ENCODE measurements at places on chromosomes 1 and 21.

GRCh38 chr21:18340387-18340942 lies 63.1 kb downstream of the TMPRSS15 start:
- no peak for DNase-seq

GRCh38 chr1:14441302-14441741 lies 157.2 kb upstream of the KAZN start:
- no peak for DNase-seq

DNA sequence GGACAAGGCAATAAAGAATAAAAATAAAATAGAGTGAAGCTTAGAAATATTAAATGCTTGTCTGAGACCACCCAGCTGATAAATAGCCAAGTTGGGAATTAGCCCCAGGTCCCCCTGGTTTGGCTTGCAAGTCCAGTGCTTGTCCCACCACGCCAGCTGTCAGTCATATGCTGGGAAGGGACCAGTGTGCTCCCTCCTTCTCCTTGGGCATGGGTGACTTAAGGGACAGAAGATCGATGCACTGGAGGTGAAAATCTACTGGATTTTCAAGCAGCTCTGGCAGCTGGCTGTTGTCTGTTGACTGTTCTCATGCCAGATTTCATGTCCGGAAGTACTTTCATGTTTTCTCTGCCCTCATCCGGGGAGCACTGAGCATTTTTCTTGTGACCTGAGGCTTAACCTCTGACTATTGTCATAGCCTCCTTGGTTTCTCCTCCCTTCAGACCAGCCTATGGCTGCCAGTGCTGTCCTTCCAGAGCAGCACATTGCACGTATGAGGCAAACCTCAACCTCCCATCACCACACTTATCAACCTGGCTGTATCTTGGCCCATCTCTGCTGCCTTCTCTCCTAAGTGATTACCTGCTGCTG lies 12.4 kb downstream of the LMOD1 start:
- DNase-seq, result no peak

DNA sequence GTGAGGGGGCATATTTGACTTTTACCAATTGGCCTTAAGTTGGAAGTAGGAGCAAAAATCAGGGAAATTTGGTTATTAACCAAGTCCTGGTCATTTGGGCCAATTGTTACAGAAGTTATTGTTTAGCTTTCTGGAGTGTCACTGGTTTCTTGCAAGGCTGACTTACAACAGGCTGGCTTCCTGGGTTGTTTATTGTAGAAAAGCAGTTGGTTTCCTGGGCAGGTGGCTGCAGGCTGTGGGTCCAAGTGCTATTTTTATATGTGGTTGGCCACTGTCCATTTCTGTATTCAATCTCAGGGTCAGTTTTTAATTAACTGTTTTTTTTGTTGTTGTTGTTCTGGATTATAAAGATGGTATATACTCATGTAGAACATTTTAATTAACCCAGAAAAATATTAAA lies 174.1 kb downstream of the KCNJ6 start:
- no peak for DNase-seq

GRCh38 chr1:45623972-45624371 lies at the start of gene CCDC17:
TSS of gene CCDC17 (minus strand) at chr1:45624054. CDS start at chr1:45623909, 145 bp downstream.
- no peak for DNase-seq

DNA sequence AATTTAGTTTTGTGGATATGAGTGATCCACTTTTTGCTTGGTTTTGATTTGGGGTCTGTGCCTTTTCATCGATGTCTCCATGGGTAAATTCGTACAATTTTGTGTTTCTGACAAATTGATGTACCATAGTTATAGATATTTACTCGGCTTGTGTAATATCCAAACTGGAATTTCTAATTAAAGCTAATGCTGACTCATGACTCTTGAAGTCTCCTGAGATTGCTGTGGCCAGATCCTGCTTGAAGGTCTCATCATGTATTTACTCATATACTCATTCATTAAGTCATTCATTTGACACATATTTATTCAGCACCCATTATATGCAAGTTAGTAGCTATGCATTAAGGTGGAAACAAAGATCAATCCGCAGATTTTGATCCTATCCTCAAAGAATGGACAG lies 423.2 kb downstream of the RWDD3 start:
- DNase-seq, result no peak

- DNase-seq, result no peak
These were observed 203.2 kb downstream of the SETD4 start for GRCh38 chr21:35857095-35857494.

DNA sequence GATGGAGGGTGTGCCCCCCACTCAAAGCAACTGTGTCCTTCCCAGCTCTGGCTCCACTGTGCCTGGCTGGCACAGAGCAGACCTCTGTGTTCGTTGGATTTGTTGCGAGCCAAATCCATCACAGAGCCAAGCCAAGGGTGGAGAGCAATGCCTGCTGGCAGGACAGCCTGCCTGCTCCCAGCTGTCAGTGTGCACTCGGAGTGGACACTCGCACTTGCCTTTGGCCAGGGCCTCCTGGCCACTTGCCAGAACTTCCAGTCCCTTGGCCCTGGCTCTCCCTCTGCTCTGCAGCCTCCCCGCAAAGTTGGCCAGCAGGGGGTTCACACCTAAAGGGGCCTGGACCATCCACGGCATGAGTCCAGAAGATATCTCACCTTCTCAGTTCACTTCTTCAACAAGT lies 16.4 kb downstream of the HEYL start:
- no peak for DNase-seq

DNA sequence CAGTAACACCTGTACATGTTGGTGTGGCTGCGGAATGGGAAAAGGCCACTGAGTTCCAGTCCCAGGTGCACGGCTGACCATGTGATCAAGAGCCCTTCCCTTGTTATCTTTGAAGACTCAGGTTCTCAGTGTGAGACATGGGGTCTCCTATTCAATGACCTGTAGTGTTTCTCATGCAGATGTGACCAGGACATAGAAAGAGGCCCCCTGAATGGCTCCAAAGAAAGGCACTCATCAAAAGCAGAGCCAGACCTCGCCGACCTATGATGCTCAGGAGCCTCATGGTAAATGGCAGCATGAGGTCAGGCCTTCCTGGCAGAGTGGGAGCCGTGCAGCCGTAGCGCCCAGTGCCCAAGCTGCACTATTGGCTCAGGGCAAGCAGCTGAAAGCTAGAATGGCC lies 42.3 kb upstream of the HAO2 start:
- DNase-seq, result no peak

- no peak for DNase-seq
These were observed 42.1 kb upstream of the A3GALT2 start for GRCh38 chr1:33363021-33363420.

GRCh38 chr1:39491146-39491921 lies at the start of gene BMP8A:
TSS of gene BMP8A (plus strand) at chr1:39491636. CDS start at chr1:39491992, 356 bp downstream.
- peak; percentile 92 for DNase-seq

DNA sequence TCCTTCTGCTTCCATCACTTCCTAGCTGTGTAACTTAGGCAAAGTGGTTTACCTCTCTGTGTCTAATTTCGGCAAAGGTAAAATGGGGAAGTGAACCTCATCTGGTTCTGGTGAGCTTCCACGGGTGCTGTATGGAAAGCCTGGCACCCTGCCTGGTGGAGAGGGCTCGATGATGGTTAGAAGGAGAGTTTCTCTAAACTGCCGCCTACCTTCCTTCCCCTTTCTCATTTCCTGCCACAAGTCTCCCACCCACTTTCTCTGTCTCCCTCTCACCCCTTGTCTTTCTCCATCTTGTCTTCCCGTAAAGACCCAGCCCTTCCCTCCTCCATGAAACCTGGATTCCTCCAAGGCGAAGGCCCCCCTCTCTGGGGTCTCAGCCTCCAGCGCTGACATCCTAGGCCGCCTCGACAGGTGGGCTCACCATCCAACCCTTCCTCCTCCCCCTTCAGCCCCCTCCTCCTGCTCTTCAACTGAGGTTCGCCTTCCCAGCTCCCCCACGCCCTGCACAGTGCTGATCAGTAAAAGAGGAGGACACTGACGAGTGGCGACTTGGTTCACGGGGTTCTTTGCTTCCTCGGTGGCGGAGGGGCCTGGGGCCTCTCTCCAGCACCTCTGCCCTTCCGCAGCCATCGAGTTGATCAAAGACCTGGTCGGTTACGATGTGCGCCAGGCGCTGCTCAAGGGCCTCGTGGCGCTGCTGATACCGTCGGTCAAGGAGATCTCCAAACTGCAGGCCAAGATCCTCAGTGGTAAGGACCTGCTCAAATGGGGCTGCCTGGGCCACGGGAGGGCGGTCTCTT lies 7.3 kb downstream of the RNU5D-1 start:
- peak; percentile 84 for DNase-seq

- DNase-seq, result no peak
These were observed 57.0 kb downstream of the MORN1 start for GRCh38 chr1:2334366-2334765.

DNA sequence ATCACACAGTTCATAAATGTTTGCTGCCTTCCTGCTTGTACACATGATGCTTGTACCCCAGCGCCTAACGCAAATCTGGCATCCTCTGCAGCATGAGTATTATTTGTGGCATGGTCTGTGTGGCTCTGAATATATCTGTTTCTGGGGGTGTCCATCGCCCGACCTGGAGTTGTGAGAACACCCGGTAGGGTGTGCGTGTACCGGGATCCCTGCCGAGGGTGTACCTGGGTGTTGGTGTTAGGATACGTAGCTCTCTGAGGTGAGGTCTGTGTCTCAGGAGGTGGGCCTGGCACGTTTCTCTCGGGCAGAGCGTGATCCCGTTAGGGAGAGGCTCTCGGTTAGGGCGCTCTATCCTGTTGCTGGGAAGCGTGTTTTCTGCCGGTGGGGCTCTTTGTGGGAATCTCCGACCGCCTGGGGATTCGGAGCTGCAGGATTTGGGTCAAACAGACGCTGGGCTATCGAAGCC lies 10.4 kb upstream of the CDC20 start:
- DNase-seq, result no peak

GRCh38 chr1:31831397-31832378 lies 15.9 kb upstream of the SPOCD1 start:
- DNase-seq, result no peak

DNA sequence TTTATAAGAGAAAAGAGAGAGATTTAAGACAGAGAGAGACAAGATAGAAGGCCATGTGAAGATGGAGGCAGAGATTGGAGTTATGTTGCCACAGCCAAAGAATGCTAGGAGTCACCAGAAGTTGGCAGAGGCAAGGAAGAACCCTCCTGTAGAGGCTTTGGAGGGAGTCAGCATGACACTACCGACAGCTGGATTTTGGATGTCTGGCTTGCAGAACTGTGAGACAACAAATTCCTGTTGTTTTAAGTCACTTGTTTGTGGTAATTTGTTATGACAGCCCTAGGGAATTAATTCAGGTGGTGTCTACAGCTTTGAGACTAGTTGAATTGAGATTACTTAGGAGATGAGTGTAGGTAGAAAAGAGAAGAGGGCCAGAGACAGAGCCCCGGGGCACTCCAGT lies 158.5 kb downstream of the DNM3 start:
- DNase-seq, result no peak

DNA sequence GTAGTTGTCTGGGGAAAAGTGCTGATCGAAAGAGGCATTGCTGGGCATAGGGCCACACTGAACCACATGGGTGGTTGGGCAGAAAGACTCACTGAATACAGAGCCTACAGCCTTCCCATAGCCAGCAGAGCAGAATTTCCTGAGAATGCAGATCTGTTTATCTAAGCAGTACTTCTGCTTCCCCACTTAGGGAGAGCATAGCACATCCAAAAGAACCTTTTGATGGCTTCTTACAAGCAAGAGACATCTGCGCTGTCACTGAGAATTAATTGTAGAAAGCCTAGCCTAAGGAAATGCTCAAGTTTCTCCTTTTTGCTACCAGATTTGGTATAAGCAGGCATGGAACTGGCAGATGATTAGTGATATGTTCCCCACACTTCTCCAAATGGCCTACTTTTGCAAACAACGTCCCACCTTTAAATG lies 13.0 kb upstream of the KLHDC8A start:
- DNase-seq, result no peak

GRCh38 chr1:39321979-39322378 lies 117.5 kb downstream of the MACF1 start:
- DNase-seq, result no peak

GRCh38 chr1:87840767-87841166 lies 512.1 kb downstream of the LMO4 start:
- DNase-seq, result no peak

GRCh38 chr1:178874966-178875365 lies 4.1 kb upstream of the ANGPTL1 start:
- DNase-seq, result no peak

Data from spleen (tissue), 13 donors.